Amniotic stem cell (primary cell): ENCODE measurements at places on chromosomes 2 and 18.

DNA sequence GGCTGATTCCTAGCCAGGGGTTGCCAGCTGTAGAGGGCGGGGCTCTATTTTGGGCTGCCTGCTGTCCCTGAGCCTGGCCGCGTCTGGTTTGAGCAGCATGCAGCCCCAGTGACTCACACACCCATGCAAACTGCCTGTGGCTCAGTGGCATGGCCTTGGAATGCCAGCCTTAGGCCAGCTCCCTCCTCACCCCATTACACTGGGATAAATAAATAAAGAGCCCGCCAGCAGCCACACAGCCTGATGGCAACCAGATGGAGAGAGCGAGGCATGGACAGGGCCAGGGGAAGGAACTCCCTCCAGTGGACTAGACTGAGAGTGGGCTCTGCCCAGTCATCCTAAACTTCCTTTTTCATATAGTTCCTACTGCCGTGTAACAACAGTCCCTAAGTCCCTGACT lies 18.3 kb downstream of the NHEJ1 start:
- DNase-seq, result peak; percentile 74

DNA sequence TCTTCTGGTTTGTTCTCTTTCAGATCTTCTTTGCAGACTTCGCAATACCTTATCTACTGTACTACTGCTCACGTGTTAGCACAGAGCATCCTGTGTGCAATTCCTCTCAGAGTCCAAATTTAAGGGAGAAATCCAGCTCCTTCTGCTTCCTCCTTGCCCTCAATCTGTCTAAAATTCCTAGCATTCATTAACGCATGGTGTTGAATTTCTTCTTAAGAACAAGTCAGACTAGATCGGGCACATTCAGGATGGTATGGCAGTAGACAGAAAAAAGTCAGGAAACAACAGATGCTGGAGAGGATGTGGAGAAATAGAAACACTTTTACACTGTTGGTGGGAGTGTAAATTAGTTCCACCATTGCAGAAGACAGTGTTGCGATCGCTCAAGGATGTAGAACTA lies 206.1 kb upstream of the CDH7 start:
- no peak for DNase-seq

GRCh38 chr18:62863579-62864001 lies 148.2 kb downstream of the PHLPP1 start:
- DNase-seq, result no peak

GRCh38 chr2:112959109-112959812 lies 18.5 kb upstream of the IL36G start:
- DNase-seq, result no peak
